ENCODE measurements at places on chromosomes 7 and 10. TPM values are rescaled to one million over a fixed set of nuclear protein-coding genes. Genes with fewer than 3 reads are reported as not detected.

TAS2R5 gene
- 1.6 TPM for total RNA-seq

FBXL13 gene
- 2.0 TPM for total RNA-seq

INA gene
- total RNA-seq, result 1.3 TPM

STEAP1B gene
- total RNA-seq, result 23.4 TPM

MRC1 gene
- under 0.01 TPM for total RNA-seq

PNLIPRP1 gene
- not detected for total RNA-seq

PRRT4 gene
- 0.13 TPM for total RNA-seq

LRRN3 gene
- 7.4 TPM for total RNA-seq

KIAA1549 gene
- total RNA-seq, result 1.6 TPM

CCDC172 gene
- not detected for total RNA-seq

CYP3A7 gene
- total RNA-seq, result not detected

FGFBP3 gene
- total RNA-seq, result 0.36 TPM

GNG11 gene
- total RNA-seq, result 8.5 TPM

OR2F2 gene
- not detected for total RNA-seq

TRIM50 gene
- total RNA-seq, result not detected

FOXI2 gene
- not detected for total RNA-seq

CDC14C gene
- total RNA-seq, result not detected

MSS51 gene
- total RNA-seq, result 2.1 TPM

TMEM139 gene
- total RNA-seq, result 0.23 TPM

NPFFR1 gene
- total RNA-seq, result not detected

EIF3A gene
- 140 TPM for total RNA-seq

UNCX gene
- total RNA-seq, result not detected

SPOCK2 gene
- 0.69 TPM for total RNA-seq

TMEM196 gene
- not detected for total RNA-seq

HECTD2 gene
- total RNA-seq, result 8.5 TPM

TBATA gene
- not detected for total RNA-seq

JAZF1 gene
- total RNA-seq, result 9.7 TPM

Measured in smooth muscle cell of the pulmonary artery (primary cell).